ENCODE measurements at places on chromosomes 3 and 15.

DNA sequence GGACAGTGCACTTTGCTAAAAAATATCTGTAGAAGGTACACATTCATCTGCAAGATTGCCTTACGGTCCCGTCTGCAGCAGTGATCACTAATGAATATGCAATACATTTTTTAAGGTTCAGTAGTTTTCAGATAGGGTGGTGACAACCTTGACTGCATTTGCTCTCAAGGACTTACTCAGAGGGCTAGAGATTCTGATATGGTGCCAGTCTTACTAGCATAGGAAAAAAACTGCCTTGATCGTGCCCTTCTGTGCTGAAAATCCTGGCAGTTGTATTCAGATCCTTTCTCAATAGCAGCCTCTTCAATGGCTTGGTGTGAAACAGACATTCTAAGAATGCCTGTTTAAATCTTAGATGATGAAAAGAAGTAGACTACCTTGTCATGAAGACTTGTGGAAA is 411.9 kb upstream of the CCDC54 start:
- no peak for DNase-seq

GRCh38 chr15:79198461-79198860 is 84.1 kb upstream of the ANKRD34C start:
- DNase-seq: no peak

DNA sequence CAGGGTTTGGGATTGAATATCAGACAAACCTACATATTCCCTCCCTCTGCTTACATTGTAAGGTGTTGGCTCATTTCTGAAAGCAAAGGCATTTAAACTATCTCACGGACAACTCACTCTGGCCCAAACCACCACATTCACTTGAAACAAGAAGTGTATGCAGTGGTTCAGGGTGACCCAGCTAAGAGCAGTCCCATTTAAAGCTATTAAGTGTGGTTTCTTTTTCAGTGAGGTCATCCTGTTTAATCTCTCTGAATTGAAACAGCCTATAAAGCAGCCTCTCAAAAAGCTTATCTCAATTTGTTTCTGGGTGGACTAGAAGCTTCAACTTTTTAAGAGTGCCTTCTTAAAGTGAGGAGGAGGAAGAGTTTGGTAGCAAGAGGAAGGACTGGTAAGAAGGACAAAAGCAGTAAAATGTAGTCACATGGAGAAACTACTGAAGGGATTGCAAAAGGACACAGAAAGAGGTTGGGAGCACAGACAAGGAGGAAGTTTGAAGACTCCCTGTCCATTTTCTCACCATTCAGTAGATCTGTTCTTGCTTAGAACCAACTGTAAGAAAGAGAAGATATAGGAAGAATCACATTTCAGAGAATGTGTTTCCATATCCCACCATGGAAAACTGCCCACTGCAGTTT is 151.6 kb downstream of the TMCO5A start:
- DNase-seq: no peak

DNA sequence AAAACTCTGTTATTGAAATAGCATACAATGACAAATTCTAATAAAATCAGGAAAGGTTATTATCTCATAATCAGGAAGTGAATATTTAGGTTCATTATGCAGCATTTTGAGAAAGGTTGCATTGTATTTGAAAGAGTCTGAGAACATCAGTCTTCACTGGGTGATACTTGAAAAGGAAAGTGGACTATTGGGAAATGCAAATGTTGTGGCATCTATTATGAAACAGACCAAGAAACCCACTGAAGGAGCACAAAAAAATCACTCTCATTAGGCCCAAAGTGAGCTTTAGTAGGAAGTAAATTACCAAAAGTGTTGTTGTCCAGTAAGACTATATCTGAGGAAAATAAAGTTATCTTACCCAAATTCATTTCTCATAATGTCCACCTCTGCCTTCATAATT is 90.8 kb downstream of the ZPLD1 start:
- DNase-seq: no peak

DNA sequence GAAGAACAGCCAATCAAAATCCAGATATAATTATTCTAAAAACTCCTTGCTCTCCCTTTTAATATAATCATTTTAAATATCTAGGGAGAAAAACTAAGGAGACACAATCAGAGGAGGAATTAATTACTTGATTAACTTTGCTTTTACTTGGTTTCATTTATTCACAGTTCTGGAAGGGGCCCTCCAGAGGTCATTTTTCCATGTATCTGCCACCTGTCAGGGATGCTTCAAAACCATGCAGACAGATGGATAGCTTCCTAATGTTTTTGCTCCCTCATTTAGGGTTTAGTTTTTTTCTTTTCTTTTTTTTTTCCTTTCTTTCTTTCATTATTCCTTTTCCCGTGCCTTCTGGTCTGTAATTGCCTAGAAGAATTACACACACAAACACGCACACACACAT is 438.1 kb upstream of the ARPP21 start:
- no peak for DNase-seq

DNA sequence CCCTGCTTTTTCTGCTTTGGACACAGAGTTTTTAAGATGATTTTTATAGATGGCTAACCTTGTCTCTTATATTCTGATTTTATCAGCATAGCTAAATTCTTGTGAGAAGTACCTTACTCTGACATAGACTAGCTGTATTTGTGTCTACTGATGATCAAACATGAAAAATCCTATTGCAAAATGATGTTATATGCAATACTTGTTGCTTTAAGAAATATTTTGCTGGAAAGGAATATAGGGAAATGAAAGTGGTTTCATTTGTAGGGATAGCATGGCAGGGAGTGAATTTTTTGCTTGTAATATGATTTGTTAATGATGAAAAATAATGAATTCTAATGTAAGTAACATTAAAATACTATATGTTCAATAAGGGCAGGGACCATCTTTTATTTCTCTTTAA is 35.9 kb downstream of the CFAP91 start:
- DNase-seq: no peak

DNA sequence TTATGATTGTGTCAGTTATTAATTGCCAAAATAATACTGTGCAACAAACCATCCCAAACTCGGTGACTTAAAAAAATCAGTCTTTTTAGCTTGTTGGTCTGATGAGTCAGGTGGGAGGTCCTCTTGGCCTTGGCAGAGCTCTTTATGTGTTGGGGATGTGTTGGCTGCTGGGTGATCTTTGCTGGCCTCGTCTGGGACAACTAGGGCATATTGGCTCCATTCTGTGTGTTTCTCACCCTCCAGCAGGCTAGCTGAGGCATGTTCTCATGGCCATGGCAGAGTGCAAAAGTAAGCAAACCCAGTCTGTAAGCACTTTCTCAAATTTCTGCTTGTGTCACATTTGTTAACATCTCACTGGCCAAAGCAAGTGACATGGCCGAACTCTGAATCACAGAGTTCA is 251.6 kb downstream of the RPLP1 start:
- DNase-seq: no peak

- no peak for DNase-seq
These were observed 340.2 kb upstream of the CBLB start for GRCh38 chr3:106208967-106209366.

- no peak for DNase-seq
These were observed 126.1 kb downstream of the VGLL4 start for GRCh38 chr3:11517601-11518000.

- no peak for DNase-seq
These were observed 12.8 kb upstream of the KLHL40 start for GRCh38 chr3:42672515-42672914.

GRCh38 chr3:134563601-134564000 is 77.7 kb downstream of the CEP63 start:
- DNase-seq: no peak

DNA sequence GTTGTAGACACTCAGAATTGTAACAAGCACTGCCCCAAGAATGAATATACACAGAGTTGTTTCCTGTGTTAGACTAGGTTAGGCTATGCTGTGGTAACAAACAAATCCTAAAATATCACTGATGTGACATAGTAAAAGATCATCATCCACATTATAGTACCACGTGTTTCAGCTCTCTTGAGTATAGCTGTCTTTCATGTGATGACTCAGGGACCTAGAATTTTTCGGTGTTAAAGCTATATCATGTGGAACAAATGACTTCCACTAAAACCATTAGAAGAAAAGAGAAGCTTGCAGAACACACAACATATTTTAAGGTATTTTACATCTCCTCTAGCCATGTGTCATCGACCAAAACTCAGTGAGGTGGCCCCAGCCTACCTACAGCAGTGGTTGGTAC is 307.9 kb upstream of the RBMS3 start:
- no peak for DNase-seq

DNA sequence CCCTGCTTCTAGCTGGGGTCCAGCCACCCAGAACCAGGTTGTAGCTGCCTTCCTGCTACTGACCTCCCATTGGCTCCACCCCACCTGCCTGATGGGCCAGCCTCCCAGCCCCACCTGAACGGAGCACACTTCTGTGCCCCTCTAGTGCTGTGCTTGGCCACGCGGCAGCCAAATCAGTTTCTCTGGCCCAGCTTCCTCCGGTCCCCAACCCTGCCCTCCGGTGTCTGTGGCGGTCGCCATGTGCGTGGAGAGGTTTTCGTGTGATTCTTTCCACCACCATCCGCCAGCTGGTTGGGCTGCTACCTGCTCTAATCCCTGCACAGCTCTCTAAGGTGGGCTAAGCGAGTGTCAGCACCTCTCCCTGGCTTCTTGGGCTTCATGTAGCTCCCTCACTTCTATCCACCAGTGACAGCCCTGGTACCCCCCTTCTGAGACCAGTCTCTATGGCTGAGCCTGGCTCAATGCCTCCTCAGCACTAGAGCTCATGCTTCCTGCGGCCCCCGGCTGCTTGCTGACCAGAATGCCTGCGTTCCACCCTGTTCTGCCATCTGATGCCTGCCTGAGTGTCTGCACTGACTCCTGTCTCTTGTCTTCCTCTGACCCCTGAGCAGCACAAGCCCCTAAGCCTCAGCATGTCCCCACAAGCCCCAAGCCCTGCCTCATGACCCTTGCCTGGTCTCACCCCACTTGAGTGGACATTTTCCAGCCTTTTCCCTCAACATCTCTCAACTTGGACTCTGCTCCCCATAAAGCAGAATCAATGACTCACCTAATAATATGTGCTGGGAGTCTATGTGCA is 23.2 kb upstream of the MAGEF1 start:
- DNase-seq: no peak

- no peak for DNase-seq
These were observed 382.0 kb downstream of the ROBO2 start for GRCh38 chr3:77421916-77422315.

DNA sequence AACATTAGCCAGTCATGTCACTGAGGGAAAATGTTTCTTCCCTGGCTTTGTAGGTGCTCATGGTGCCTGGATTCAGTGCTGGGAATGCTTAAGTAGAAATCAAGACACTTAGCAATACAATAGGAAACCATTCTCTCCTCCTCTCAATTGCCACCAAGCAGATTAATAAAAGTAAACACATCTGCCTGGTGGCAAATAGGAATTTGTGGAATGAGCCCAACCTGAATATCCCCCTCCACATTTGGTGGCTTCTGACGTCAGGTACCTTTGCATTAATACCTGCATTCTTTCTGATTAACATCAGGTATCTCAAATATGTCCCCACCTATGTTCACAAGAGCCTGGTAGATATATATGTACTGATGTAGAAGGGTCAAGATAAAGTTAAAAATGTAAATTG is 42.7 kb downstream of the PPP2R3A start:
- DNase-seq: no peak

- no peak for DNase-seq
These were observed 1.3 kb downstream of the RAD51 start for GRCh38 chr15:40696228-40696627.

DNA sequence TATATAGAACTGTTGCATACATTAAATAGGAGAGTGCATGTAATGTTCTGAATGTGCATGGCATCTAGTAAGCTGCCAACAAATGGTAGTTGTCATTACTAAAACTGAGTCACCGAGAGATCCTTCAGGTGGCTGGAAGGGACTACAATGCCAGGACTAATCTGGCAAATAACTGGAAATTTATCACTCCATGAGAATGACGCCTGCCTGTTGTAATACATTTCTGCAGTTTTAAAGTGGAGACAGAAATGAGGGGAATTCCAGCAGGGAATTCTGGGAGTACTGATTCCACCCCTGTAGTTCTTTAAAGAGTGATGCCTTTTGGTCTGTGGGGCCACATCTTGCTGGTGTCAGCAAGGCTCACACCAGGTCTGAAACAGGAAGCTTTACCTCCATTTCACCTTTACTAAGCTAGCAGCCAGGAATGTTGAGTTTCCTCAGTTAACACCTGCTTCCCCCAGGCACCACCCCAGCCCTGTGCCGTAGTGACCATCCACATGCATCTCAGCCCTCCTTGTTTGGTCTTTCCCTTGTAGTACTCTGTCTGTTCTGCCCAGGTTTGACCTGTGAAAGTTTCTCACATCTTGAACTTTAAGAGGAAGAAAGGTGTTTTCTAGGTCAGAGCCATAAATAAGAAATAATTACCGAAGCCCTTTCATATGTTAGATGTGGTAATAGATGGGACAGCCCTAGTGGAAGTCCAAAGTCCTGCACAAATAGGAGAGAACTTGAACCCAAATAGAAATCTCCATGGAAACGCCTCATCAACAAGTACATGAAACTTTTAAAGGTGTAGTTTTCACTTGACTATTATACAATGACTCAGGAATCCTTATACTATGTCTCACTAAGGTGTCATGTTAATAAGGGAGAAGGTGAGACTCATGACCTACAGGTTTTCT is 56.7 kb upstream of the LMOD3 start:
- no peak for DNase-seq

GRCh38 chr3:4467522-4467867 is 426 bp upstream of the SUMF1 start:
- no peak for DNase-seq

DNA sequence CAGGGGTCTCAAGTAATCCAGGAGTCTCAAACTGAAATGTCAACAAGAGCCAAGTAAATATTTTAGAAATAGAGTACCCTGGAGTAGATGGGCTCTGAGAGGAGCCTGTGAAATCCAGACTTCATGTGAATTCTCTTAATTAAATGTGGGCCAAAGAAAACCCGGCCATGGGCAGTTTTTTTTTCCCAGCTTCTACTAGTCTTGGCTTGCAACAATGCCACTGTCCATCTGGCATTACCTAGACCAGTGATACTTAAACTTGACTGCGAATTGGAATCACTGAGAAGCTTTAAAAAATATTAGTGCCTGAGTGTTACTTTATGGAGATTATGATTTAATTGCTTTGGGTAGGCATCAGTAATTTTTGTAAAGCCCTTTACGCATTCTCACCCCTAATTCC is 66.4 kb upstream of the GOLGA6B start:
- DNase-seq: no peak

DNA sequence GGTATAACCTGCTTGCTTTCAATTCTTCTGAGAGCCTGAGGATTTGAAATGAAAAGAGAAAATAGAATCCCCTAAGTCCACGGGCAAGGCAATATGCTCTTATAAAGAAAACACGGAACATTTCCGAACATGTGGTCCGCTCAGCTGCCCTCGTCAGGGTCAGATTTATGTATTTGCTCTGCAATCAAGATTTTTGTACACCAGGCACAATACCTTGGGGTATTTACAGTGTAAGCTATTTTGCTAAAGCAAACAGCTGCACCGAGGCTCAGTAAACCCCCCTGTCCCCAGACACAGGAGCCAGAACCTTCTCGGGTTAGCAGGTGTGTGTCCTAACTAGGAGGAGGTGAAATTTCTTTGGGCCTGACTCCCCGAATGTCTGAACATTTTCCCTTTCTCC is 155.8 kb upstream of the LRIG1 start:
- no peak for DNase-seq

GRCh38 chr3:128546646-128547045 is 53.6 kb upstream of the GATA2 start:
- DNase-seq: no peak

All from SK-N-MC (cell line).